ENCODE measurements at places on chromosomes 11 and 22.

- DNase-seq = peak; percentile 96
These were observed 1.5 kb downstream of the CHEK1 start for GRCh38 chr11:125626288-125626950.

DNA sequence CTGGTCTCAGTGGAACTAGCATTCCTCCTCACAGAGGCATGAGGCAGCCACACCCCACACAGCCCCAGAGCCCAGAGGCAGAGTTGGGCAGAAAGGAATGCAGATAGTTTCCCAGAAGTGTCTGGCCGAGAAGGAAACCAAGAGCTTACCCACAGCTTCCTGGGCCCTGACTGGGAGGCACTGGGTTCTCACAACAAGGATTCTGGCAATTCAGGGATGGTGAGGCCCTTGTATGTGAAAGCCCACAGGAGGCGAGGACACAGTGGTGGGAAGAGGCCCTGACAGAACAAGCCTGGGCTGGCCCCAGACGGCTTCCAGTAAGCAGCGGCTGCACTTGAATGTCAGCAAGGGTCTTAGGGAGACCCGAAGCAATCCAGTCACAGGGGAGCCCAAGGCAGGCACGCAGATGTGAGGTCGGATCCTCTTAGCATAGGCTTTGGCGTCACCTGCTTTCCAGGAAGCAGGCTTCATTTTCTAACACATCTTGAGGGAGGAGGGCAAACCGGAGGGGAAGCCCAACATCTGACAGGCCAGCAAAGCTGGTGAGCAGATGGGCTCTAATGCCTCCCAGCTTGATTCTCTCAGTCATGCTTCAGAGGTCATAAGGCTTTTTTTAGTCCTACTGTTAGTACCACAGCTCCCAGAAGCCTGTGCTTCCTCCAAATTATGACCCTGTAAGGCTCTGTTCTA is 78.3 kb upstream of the AKIP1 start:
- DNase-seq = peak; percentile 77

DNA sequence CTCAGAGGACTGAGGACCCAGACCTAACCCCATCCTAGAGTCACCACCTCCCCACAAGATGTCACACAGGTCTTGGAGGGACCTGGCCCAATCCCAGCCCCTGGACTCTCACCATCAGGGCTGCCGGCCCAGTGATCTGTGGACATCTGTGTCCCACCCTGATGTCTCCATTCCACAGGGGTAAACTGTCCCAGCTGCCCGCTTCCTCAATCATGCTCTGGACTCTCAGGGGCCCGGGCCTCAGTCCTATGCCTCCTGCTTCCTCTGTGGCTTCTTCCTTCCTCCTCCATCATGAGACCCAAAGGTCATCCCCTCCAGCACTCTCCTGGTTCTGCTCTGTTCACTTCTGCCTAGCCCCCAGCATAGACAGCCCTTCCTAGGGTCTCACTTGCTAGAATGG is 32.2 kb downstream of the ARAP1 start:
- no peak for DNase-seq

DNA sequence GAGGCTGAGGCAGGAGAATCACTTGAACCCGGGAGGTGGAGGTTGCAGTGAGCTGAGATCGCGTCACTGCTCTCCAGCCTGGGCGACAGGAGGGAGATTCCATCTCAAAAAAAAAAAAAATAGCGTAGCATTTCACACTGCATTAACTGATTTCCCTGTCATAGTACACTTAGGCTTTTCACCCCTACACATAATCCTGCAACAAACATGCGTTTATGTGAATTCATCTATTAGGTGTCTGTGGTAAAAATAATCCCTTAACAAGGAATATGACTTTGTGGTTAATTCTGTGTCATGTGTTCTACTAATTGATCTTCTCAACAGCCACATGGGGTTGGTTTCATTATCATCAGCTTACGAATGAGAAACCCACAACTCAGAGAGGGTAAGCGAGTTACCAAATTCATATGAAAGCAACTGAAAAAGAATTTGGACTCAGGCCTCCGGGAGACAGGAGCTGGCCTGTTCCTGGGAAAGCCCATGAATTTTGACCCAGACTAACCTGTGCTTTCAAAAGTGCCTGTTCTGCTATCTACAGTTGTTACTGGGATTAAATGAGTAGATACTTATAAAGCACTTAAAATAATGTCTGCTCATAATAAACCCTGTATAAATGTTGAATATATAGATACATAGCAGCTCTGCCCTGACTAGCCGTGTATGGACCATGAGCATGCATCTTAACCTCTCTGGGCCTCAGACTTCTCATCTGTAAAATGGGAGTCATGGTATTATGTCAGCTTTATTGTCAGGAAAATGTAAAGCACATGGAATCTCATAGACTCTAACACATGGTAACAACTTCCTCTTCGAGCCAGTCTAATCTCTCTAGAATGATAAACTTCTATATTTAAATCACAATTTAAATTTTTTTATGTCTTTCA is 36.6 kb downstream of the KCNJ1 start:
- DNase-seq = no peak

DNA sequence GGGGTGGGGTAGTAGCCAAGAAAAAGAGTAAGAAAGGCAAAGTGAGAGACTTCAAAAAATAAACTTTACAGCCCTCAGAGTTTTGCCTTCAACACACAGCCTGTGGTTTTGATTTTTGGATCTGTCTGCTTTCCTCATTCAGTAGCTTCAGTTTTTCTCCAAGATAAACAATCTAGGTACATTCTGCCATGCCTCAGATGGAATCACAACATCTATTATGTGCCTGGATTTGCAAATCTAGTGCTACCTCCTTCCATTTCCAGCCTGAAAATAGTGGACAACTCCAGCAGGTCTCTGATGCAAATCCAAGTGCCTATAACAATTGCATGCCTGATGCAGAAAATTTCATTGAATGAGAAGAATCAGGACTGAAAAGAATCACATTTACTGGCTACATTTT is 206.6 kb upstream of the GUCY1A2 start:
- no peak for DNase-seq

GRCh38 chr22:36486619-36487384 is 5.4 kb upstream of the TXN2 start:
- DNase-seq = peak; percentile 58

DNA sequence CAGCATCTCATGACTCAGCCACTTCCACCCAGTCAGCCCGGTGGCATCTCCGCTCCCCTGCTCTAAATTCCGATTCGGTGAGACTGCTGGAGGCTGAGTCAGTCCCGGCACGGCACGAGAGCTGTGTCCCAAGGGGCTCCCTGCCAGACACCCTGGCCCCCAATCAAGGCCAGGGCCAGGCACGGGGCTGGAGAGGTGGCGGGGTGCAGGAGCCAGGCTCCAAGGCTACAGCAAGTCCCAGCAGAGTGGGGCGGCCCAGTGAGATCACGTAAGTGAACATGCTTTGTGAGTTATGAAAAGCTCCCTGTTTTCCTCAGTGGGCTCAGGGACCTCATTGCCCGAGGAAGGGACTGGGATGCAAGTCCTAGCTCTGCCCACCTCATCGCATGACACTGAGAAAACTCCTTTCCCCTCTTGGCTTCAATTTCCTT is 3.0 kb downstream of the C11orf68 start:
- peak; percentile 98 for DNase-seq

GRCh38 chr11:17473071-17473744 is 3.4 kb downstream of the ABCC8 start:
- DNase-seq = peak; percentile 5
